Stimulated activated CD8-positive, alpha-beta memory T cell treated with anti-CD3 and anti-CD28 coated beads, Interleukin-4, amount 100 ng/mL, for 1 hour (primary cell): ENCODE measurements at places on chromosomes 11 and 22.

DNA sequence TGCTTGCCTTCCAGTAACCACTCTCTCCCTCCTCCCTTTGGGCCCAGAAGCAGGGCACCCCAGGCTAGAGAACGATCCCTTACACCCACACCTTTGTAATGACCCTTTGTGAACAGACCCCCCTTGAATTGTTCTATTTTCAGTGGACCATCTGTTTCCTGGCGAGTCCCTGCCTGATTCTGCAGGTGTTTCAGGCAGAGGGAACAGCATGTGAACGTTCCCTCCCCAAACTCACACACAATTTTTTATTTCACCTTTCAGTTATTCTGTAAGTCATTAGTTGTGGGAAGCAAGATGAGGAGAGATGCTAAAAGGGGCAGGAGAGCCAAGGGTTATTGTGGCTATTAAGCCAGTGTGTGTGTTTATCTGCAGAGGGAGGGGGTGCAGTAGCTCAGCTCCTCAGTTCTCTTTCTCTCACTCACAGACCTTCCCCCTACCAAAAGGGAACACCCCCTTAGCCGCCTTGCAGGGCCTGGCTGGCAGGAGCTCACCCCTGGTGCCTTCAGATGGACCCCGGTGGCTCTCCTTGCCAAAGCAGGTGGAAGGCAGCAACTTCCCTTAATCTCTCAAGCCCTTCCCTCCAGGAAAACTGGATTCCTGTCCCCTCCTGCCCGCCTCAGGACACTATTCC is 64.8 kb upstream of the SPON1 start:
- no peak for DNase-seq

DNA sequence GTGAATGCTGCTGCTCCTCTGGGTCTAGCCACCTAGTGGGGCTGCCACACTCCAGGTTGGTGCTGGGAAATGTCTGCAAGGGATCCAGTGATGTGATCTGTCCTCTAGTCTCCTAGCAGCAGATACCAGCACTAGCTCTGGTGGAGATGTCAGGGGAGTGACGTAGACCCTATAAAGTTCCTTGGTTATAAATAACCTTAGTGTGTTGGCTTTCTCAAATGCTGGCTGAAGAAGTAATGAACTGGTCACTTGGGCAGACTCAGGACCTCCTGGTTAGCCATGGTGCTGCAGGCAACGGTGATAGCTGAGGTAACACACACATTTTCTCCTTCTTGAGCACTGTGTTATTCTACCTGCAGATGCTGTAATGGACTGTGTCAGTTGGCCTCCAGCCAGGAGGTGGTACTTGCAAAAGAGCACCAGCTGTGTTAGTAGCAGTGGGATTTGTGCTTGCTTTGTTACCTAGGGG is 35.5 kb downstream of the BBOX1 start:
- DNase-seq: no peak

- no peak for DNase-seq
Measured at GRCh38 chr11:106001304-106002012, 20.6 kb downstream of the MSANTD4 start.

GRCh38 chr11:133249065-133249464 is 283.2 kb downstream of the OPCML start:
- no peak for DNase-seq

- DNase-seq: no peak
Measured at GRCh38 chr11:55707029-55707428, 45.0 kb downstream of the OR4C6 start.

DNA sequence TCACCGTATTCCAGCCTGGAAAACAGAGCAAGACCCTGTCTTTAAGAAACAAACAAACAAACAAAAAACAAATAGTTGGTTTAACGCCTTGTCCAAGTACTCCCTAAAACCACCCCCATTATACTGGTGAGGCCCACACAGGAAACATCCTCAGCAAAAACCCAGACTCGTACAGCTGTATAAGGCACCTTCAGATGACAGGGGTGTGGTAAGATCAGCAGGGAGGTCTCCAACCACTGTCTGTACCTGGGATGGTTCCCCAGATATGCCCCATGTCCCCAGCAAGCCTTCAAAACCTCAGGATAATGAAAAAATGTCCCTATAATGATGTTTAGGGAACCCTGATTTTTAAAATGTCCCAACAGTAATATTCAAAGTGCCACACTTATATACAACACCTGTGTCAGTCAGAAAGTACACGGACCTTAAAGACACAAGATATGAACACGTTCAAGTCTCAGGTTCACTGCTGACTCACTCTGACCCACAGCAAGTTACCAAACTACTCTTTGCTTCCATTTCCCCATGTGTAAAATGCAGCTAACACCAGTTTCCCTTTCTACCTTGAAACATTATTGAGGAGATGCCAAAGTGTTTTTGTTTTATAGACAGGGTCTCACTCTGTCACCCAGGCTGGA is 9.3 kb downstream of the SF3A1 start:
- DNase-seq: no peak
